ENCODE measurements at places on chromosomes 7 and 10.

DNA sequence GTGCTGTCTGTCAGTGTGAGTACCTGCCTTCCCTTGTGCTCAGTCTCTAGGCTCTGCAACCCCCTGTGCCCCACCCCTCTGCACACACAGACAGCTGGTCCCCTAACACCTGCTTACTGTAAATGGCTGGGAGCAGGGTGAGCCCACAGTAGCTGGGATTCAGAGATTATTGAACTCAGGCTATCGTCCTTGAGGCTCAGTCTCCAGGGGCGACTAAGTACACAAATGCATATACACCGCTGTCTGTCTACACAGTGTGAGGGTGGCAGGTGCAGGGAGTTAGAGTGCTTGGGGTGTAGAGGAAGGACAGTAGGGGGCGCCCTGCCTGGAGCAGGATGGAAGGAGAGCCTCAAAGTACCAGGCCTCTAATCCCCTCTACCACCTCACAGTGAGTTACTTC is 12.9 kb downstream of the UPP1 start:
- DNase-seq, result no peak

GRCh38 chr10:127398971-127399365 is 150.1 kb upstream of the NPS start:
- no peak for DNase-seq

DNA sequence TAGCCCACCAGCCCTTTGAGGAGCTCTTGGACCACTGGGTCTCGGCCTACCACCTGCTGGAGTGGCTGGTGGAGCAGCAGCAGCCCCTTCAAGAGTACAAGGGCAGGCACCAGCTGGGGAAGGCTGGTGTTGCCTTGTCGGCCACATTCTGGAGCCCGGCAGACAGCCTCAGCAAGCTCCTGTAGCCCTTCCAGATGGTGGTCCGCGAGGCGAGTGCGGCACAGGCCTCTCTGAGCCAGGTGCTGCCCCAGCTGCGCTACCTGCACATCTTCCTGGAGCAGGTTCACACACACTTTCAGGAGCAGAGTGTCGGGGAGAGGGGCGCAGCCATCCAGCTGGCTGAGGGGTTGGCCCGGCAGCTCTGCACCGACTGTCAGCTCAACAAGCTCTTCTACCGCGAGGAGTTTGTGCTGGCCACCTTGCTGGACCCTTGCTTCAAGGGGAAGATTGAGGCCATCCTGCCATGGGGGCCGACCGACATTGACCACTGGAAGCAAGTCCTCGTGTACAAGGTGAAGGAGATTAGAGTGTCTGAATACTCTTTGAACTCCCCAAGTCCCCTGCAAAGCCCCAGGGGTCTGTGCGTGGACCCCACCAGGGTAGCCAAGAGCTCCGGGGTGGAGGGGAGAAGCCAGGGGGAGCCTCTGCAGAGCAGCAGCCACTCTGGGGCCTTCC is 7.0 kb upstream of the ACTR3C start:
- DNase-seq, result no peak

DNA sequence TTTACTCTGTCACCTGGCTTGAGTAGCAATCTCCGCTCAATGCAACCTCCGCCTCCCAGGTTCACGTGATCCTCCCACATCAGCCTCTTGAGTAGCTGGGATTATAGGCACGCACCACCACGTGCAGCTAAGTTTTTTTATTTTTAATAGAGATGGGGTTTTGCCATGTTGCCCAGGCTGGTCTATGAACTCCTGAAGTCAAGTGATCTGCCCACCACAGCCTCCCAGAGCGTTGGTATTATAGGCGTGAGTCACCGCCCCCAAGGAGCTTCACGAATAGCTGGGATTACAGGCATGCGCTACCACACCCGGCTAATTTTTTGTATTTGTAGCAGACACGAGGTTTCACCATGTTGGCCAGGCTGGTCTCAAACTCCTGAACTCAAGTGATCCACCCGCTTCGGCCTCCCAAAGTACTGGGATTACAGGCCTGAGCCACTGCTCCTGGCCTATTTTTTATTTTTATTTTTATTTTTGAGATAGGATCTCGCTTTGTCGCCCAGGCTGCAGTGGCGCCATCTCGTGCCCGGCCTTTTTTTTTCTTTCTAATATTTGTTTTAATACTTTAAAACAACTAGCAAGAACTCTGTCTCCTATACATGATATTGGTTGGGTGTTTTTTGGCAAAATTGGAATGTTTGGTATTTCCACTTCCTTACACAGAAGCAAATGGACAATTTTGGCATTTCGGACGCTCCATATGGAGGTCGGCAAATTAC is 1.1 kb downstream of the EFCAB10 start:
- DNase-seq, result peak; percentile 50

DNA sequence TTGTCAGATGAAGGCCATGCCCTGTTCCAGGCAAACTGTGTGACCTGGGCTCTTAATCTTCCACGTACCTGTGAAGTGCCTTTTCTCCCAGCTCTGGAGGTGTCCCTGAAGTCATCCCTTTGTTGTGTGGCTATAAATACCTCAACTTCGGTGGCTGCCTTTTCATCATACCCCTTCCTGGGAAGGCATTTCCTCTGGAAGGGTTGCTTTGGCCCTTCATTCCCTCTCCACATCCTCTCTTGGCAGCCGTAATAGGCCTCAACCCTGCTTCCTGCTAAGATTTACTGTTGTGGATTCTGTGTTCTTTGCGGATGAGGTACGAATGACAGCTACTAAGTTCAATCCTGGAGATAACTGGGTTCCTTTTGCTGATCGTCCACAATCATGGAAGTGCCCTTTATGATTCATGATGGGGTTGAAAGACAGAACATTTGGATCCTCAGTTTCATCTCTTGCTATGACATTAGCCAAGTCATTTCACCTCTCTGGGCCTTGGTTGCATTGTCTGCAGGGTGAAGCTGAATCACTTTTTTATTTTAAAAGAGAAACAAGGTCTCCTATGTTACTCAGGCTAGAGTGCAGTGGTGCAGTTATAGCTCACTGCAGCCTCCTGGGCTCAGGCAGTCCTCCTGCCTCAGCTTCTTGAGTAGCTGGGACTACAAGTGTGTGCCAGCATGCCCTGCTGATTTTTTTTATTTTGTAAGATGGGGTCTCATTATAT is 23.6 kb downstream of the FKBP6 start:
- no peak for DNase-seq

GRCh38 chr10:122492999-122493481 is 31.7 kb downstream of the HTRA1 start:
- peak; percentile 67 for DNase-seq
